ENCODE measurements at places on chromosomes 7 and 10. TPM values are rescaled to one million over a fixed set of nuclear protein-coding genes. Genes with fewer than 3 reads are reported as not detected.
A peak's percentile ranks its signal among the peaks of the same experiment; 100 is the strongest.

GRCh38 chr10:47247148-47248059 lies 52.6 kb upstream of the GDF10 start:
- H3K27me3 ChIP-seq: no peaks in the 10 kb centered on the region
- no peak for DNase-seq
- no peak overlapping the region for H3K4me3 ChIP-seq
- H3K4me1 ChIP-seq: no peaks in the 10 kb centered on the region
- no peak overlapping the region for H3K27ac ChIP-seq

GRCh38 chr10:73625004-73625883 lies 16.0 kb downstream of the MYOZ1 start:
- DNase-seq: no peak
- H3K4me1 ChIP-seq: peaks cover 4% of the 10 kb centered on the region
- no peaks in the 10 kb centered on the region for H3K27me3 ChIP-seq
- H3K36me3 ChIP-seq: no peaks in the 10 kb centered on the region
- H3K27ac ChIP-seq: peak overlapping the region; percentile 95

GRCh38 chr7:151795168-151795811 lies 81.6 kb downstream of the PRKAG2 start:
- no peaks in the 10 kb centered on the region for H3K27me3 ChIP-seq
- no peak for DNase-seq
- peaks cover 33% of the 10 kb centered on the region for H3K4me1 ChIP-seq
- H3K36me3 ChIP-seq: no peaks in the 10 kb centered on the region

- H3K4me1 ChIP-seq: no peaks in the 10 kb centered on the region
- DNase-seq: no peak
- H3K4me3 ChIP-seq: no peak overlapping the region
These were observed 54.5 kb downstream of the ADRA2A start for GRCh38 chr10:111131168-111131799.

- no peaks in the 10 kb centered on the region for H3K27me3 ChIP-seq
- H3K36me3 ChIP-seq: no peaks in the 10 kb centered on the region
- DNase-seq: no peak
- peaks cover 44% of the 10 kb centered on the region for H3K4me1 ChIP-seq
- no peak overlapping the region for H3K4me3 ChIP-seq
- no peak overlapping the region for H3K27ac ChIP-seq
These were observed 3.6 kb downstream of the CCNY start for GRCh38 chr10:35339942-35340341.

DNA sequence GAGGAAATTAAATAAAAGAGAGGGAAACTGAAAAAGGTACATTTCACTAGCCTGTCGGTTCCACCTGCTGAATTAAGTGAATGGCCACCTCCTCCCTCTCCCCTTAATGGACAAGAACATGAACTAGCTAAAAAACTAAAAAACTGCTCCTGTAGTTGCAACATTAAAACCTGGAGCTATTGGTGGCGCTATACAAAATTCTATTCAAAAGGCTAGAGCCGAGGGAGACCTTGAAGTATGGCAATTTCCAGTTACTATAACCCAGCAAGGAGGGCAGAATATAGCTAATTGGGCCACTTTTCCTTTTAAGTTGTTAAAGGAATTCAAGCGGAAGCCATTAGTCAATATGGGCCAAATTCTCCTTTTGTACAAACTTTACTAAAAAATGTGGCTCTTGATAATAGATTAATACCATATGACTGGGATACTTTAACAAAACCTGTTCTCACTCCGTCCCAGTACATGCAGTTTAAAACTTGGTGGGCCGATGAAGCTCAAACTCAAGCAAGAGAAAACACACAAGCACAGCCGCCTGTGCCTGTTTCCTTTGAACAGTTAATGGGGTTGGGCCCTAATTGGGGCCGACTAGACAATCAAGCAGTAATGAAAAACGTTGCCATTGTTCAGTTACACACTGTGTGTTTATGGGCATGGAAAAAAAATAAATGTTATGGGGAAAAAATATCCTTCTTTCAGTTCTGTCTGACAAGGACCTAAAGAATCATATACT lies 6.5 kb upstream of the CHST3 start:
- H3K36me3 ChIP-seq: no peaks in the 10 kb centered on the region
- H3K27ac ChIP-seq: no peak overlapping the region
- H3K27me3 ChIP-seq: no peaks in the 10 kb centered on the region
- H3K4me1 ChIP-seq: peaks cover 10% of the 10 kb centered on the region
- H3K4me3 ChIP-seq: no peak overlapping the region

DNA sequence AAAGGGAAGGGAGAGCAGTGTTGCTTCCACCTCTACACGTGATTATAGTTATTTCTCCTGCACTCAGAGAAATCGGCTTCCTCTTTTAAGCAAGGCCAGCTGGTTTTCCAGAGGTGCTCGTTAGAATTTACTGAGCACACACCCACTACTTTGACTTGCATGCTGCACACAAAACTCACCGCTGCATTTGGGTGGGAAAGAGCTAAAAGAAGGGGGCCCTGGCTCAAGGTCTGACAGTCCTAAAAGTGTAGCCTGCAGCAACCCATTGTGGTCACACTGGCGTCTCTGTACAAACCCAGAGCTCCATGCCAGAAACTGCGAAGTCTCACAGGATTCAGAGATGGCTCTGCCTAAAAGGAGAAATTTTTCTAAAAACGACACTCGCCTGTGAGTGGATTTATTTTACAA lies 133.7 kb downstream of the SLC25A13 start:
- H3K27ac ChIP-seq: no peak overlapping the region
- no peak for DNase-seq
- H3K4me1 ChIP-seq: no peaks in the 10 kb centered on the region
- H3K27me3 ChIP-seq: no peaks in the 10 kb centered on the region
- H3K4me3 ChIP-seq: no peak overlapping the region

DNA sequence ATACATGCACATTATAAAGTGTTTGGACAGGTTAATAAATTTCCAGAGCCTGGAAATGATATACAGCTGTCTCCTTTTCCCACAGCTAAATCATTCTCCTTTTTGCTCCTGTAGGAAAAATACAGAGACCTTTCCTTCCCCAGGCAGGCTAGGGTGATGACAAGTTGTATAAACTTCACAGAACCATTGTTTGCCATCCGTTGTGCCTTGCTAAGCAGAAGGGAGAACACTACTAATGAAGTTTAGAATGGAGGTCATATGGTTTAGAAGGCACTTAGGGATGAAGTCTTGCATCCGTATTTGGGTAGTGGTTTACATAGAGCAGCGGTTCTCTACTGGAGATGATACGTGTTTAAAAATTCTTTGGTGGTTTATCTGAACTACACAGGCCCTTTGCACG lies 46.0 kb downstream of the NAMPT start:
- H3K27ac ChIP-seq: no peak overlapping the region
- H3K4me3 ChIP-seq: no peak overlapping the region
- H3K4me1 ChIP-seq: no peaks in the 10 kb centered on the region
- H3K36me3 ChIP-seq: no peaks in the 10 kb centered on the region
- H3K27me3 ChIP-seq: no peaks in the 10 kb centered on the region

- no peaks in the 10 kb centered on the region for H3K36me3 ChIP-seq
- no peak overlapping the region for H3K27ac ChIP-seq
- H3K4me1 ChIP-seq: no peaks in the 10 kb centered on the region
- H3K27me3 ChIP-seq: no peaks in the 10 kb centered on the region
- H3K4me3 ChIP-seq: no peak overlapping the region
These were observed 370.8 kb downstream of the CDC14C start for GRCh38 chr7:49295146-49295545.

DNA sequence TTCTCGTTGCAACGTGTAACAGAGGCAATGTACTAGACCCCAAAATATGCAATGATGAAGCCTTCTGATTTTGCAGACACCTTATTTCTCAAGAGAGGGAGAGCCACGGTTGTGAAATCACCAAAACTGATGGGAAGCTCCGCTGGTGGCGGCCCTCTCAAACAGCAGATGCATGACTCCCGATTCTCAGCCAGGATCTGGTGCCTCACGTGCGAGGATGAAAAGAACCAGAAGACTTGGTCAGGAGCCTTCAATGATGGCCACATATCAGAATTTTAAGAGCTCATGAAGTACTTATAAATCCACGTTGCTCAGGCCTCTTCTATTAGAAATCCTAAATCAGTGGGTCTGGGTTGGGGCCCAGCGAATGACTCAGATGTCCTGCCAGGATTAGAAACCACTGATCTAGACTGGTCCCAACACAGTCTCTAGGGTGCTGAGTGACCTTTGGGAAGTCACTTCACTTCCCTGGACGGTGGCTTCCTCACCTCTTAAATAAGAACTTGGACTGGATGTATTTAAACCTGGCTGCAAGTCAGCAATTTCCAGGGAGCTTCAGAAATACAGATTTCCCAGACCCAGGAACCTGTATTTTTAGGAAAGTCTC lies 41.9 kb upstream of the FAM180A start:
- no peaks in the 10 kb centered on the region for H3K27me3 ChIP-seq
- no peak overlapping the region for H3K4me3 ChIP-seq
- no peak overlapping the region for H3K27ac ChIP-seq

GRCh38 chr7:150385302-150385723 lies 6.2 kb downstream of the ZNF775 start:
- H3K4me3 ChIP-seq: no peak overlapping the region
- peaks cover 32% of the 10 kb centered on the region for H3K4me1 ChIP-seq
- H3K27me3 ChIP-seq: no peaks in the 10 kb centered on the region
- H3K36me3 ChIP-seq: no peaks in the 10 kb centered on the region

DNA sequence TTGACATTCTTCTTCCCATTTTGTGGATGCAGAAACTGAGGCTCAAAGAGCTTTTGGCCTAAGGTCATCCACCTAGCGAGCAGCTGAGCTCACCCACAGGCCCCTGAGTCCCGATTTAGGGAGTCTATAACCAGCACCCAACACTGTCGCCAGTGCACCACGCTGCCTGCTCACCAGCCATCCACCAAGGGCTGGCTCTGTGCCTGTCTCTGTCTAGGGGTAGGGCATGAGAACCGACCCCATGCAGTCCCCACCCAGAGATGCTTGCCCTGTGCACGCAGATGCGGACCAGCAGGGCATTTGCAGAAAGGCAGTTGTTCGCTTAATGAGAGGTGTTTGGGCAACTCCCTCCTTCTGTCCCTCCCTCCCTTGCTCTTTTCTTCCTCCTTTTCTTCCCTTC lies 97.2 kb downstream of the GRK5 start:
- H3K27me3 ChIP-seq: no peaks in the 10 kb centered on the region
- no peaks in the 10 kb centered on the region for H3K4me1 ChIP-seq
- DNase-seq: no peak

GRCh38 chr10:101778781-101779543 lies 3.0 kb upstream of the FGF8 start:
- H3K27me3 ChIP-seq: peaks cover 28% of the 10 kb centered on the region
- no peak for DNase-seq
- H3K27ac ChIP-seq: no peak overlapping the region
- H3K4me1 ChIP-seq: peaks cover 31% of the 10 kb centered on the region
- no peaks in the 10 kb centered on the region for H3K36me3 ChIP-seq

DNA sequence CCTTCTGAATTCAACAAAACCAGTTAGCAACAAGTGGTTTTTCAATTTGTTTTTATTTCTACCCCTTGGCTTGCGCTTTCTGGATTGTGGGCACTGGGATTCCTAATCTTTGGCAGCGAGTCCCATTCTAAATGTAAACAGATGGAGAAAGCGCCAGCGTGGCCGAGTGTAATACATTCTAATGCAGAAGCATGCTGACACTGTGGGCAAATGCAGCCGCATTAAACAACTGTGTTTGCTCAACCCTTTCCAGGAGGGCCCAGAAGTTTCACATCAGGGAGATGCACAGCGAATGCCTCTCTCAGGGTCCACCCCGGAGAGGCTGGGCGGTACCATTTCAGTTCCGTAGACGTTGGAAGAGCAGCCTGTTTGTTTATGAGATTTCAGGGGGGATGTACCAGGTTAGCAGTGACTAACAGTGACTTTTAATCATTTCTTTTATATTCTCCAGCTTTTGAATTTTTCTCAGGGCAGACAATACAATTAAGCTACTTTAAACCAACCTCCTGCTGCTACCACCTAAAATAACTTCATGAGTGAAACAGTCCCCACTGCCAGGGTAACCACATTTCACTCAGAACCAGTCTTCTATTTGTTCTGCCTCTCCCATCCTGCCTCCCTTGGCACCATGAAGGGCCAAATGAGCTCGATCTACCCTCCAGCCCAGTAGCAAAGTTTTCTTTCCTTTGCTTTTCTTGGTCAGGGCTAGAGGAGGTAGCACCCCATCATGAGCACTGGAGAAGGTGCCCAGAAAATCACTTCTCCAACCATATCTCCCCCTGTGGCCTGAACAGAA lies 164.2 kb upstream of the ITGB1 start:
- H3K27ac ChIP-seq: no peak overlapping the region
- H3K4me1 ChIP-seq: peaks cover 10% of the 10 kb centered on the region
- no peak overlapping the region for H3K4me3 ChIP-seq
- no peak for DNase-seq
- no peaks in the 10 kb centered on the region for H3K36me3 ChIP-seq

GRCh38 chr10:115860182-115861107 lies 412.6 kb downstream of the GFRA1 start:
- no peak overlapping the region for H3K4me3 ChIP-seq
- H3K4me1 ChIP-seq: no peaks in the 10 kb centered on the region

DNA sequence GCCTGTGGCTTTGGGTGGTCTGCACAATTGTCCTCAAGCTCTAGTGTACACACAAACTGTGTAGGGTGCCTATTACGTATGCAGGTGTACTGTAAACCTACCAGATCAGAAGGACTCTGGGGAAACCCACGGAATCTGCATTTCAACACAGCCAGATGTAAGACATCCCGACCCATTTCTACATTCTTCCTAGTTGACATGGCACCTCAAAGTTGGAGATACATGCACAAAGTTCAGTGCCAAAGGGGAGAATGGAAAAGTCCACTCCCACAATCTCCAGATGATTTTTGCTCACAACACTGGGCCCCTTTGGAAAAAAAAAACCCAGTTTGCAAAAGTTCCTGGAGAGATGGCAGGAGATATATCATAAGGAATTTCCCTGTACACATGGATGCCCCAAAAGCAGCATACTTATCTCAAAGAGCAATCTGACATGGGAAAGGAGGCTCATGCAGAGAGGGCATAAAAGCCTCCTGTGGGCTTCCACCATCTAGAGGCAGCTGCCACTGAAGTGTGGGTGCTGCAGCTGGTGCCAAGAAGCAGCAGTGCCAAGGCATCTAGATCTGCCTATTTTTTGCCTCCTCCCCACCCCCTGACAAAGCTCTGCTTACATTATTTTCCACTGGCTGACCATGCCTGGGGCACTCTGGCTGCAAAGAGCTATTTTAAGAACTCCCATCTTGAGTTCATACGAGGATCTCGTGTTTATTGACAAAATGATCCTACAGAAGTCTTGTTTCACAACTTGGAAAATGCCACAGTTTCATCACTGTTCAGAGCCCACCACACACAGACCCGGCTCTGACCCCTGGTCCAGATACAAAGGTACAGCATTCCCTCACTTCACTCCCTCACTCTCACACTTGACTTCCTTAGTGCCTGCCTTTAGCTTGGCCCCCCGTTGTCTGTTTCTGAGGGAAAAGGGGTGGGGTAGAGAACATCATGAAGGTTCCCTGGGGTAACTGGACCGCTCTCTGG lies 12.9 kb downstream of the TECTB start:
- H3K27ac ChIP-seq: no peak overlapping the region
- DNase-seq: no peak
- no peaks in the 10 kb centered on the region for H3K36me3 ChIP-seq
- no peak overlapping the region for H3K4me3 ChIP-seq

- H3K27ac ChIP-seq: no peak overlapping the region
- H3K27me3 ChIP-seq: no peaks in the 10 kb centered on the region
- no peak overlapping the region for H3K4me3 ChIP-seq
- peaks cover 4% of the 10 kb centered on the region for H3K36me3 ChIP-seq
- DNase-seq: no peak
These were observed 9.6 kb downstream of the SMC3 start for GRCh38 chr10:110577056-110577455.

- no peak for DNase-seq
- H3K4me1 ChIP-seq: no peaks in the 10 kb centered on the region
- H3K27me3 ChIP-seq: no peaks in the 10 kb centered on the region
- no peaks in the 10 kb centered on the region for H3K36me3 ChIP-seq
These were observed 237.8 kb downstream of the SEMA3E start for GRCh38 chr7:83410989-83411591.

ARMC10 gene
- total RNA-seq: 26.0 TPM

ANKRD7 gene
- 0.82 TPM for total RNA-seq

HKDC1 gene
- not detected for total RNA-seq

C10orf143 gene
- total RNA-seq: 5.1 TPM

TUBAL3 gene
- total RNA-seq: 0.15 TPM

ZNF277 gene
- total RNA-seq: 12.3 TPM

TCERG1L gene
- total RNA-seq: not detected

All from psoas muscle (tissue), 8 donors.